ENCODE measurements at places on chromosomes 6 and 20.

DNA sequence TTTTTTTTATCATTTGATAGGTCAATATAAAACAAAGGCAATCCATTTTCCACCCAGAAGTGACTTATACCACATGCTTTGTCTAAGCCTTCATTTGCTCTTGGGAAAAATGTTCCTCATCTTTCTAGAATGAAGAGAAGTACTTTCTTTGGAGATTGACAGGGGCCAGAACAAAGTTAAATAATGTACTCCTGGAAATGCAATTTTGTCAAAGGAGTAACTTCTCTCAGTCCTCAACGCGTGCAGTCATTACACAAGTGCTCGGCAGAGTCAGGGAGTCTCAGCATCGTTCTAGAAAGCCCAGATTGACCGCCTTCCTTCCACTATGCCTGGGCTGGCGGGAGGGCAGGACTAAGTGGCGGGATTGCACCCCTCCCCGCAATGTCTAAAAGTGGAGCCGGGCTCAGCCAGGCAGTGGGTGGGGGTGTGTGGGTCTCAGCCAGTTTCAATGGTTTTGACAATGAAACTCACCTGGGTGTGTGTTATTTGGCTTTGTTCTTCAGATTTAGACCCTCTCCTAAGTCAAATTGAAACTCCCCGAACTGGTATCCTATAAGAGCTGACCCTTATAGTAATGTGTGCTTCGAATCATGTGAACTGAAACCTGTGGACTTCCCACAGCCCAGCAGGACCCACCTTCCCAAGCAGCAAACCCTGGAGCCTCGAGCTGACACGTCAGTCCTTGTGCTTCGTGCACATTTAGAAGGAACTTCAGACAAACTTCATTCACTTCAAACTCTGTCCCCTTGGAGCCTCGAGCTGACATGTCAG, 63.2 kb upstream of the DUSP22 start:
- DNase-seq, result no peak

- no peak for DNase-seq
These were observed 983 bp upstream of the ADISSP start for GRCh38 chr20:3768342-3769130.

- no peak for DNase-seq
These were observed 128.2 kb downstream of the BANF2 start for GRCh38 chr20:17827759-17828559.

DNA sequence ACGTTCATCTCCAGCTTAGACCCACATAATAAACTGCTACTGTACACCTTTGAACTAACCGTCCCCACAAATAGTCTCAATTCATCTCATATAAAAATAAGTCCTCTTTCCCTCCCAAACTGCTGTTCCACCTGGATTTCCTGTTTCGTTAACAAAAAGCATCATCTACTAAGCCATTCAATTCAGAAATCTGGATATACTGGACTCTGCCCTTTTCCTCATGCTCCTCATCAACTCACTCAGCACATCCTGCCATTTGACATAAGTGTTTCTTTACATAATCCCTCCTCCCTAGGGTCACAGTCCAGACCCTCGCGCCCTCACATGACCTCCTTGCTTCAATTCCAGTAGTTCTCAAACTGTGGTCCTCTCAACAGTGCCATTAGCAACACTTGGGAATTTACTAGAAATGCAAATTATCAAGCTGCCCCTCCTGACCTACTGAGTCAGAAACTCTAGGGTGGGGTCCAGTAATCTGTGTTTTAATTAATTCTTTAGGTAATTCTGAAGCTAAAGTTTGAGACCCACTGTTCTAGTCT, 4.5 kb downstream of the MKKS start:
- DNase-seq, result no peak

- DNase-seq, result no peak
These were observed 63.7 kb upstream of the CCN6 start for GRCh38 chr6:111990214-111990613.

GRCh38 chr20:24382331-24382730, 87.1 kb upstream of the SYNDIG1 start:
- DNase-seq, result no peak

DNA sequence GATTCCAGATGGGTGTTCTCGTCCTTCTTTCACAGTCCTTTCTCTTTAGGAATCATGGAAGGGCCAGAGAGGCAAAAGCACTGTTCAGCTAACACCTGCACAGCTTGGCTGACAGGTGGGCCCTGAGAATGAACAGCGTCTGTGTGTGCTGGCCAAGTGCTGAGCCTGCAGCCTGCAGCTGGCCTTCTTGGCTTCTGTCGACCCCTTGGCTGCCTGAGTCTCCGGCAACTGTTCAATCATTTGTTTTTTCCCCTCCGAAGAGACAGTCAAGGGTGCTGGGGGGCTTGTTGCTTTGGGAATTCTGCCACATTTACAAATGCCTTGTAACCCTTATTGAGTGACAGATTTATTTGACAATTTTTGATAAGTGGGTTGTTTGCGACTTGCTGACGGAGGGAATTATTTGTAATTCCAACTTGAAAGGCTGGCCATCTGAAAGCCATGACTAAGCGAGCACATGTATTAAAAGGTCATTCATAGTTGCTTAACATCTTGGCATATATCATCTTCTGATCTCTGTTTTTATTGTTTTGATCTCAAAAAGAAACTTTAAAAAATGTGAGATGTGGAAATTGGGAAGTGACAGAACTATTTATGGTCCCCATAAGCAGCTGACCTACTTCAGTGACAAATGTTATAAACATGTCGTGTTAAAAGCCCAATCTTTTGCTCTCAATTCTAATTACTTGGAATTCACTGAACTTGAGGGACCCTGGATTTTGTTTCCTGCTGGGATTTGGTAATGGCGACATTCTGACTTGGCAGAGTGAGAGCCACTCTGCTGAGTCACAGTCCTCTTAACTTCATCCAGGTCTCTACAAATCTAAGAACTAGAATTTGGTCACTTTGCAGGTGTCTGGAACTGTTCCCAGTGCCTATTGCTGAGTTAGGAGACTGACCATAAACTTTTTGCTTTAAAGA, 41.9 kb upstream of the FERMT1 start:
- DNase-seq, result no peak

- DNase-seq, result no peak
These were observed 28.7 kb upstream of the EDN1 start for GRCh38 chr6:12261502-12261901.

- DNase-seq, result no peak
These were observed 60.0 kb downstream of the FYN start for GRCh38 chr6:111813237-111813636.

GRCh38 chr6:52539607-52540006, 37.3 kb downstream of the TRAM2 start:
- DNase-seq, result no peak

DNA sequence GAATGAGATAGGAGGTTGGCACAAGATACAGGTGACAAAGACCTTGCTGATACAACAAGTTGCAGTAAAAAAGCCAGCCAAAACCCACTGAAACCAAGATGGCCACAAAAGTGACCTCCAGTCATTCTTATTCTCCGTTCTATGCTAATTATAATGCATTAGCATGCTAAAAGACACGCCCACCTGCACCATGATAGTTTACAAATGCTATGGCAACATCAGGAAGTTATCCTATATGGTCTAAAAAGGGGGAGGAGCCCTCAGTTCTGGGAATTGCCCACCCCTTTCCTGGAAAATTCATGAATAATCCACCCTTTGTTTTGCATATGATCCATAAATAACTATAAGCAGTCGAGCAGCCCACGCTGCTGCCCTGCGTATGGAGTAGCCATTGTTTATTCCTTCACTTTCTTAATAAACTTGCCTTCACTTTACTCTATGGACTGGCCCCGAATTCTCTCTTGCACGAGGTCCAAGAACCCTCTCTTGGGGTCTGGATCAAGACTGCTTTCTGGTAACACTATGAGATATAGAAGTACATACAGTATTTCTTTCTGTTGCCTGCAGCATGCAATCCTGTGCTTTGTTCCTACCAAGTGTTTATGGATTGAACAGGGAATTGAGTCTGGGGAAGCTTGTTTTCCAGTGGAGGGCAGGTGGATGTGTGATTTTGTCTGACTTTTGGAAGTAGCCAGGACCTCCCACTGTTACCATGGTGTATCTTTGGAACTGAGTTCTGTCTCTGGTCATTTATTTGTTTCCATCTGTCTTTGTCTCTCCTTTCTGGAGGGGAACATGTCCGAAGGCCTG, 72.0 kb upstream of the TGM3 start:
- no peak for DNase-seq

- no peak for DNase-seq
These were observed 567 bp upstream of the FNDC11 start for GRCh38 chr20:63553251-63553932.

DNA sequence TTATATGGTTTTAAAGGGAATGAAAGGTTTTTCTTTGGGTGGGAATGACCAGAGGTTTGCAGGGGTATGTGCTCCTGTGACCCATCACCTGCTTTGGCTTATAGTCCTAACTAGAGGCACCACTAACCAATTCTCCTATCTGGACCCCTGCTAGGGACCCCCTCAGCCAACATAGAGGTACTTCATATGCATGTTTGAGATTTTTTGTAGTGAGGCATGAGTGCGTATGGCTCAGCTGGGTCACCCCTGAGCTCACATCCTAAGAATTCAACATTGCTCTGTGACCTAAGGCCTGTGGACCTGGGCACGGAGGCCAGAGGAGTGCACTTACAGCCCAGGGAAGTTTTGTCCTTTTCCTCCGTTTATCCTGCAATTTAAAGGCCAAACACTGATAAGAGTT, 68.4 kb upstream of the EEF1E1 start:
- no peak for DNase-seq

DNA sequence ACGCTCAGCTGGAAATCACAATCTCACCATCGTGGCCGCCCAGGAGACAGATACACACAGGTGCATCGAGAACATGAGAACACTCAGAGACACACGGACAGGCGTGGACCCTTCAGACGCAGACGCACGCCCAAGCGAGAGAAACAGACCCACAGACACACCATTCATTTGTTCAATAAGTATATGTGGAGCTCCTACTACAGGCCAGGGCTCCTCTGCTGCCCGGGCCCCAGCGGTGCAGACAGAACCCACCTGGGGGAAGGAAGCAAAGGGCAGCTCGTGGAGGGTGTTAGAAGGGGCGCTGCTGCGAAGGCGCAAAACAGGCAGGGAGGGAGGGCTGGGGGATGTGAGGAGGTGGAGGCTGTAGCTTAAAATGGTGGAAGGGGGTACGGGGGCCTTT, 39.2 kb downstream of the SRC start:
- DNase-seq, result no peak

- DNase-seq, result no peak
These were observed 148.3 kb upstream of the STXBP5 start for GRCh38 chr6:147055821-147056392.

- no peak for DNase-seq
These were observed 1339.4 kb downstream of the GRIK2 start for GRCh38 chr6:102732898-102733297.

- DNase-seq, result no peak
These were observed 28.7 kb upstream of the PI16 start for GRCh38 chr6:36925809-36926208.

DNA sequence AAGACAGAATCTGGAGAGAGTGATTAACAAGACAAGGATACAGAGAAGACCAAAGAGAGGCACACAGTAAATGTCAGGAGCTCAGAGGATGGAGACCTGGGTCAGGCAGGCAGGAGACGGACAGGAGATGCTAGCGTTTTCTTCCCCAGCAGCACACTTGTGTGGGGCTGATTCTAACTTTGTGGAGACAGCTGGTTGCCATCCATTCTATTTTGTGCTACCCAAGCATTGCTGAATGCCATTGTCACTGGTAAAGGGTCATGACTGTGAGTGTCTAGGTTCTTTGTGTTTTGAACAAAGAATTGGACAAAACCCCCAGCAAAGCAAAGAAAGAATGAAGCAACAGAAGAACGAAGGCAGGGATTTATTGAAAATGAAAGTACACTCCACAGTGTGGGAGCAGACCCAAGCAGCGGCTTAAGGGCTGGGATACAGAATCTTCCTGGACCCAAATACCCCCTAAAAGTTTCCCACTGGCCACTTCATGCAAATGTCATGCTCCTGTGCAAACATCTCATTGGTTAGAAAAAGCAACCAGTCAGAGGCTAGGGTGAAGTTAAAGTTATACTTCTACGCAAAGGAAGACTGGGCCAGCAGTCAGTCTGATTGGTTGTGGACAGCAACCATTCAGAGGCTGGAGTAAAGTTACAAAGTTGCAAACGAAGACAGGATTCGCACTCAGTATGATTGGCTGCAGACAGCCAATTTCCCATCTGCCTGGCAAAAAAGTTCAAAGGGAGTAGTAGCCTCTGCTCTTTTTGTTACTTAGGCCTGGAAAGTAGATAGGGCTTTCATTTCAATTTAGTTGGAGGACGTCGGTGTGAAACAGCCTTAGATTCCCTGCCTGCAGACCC, 17.5 kb downstream of the PTK7 start:
- DNase-seq, result no peak

DNA sequence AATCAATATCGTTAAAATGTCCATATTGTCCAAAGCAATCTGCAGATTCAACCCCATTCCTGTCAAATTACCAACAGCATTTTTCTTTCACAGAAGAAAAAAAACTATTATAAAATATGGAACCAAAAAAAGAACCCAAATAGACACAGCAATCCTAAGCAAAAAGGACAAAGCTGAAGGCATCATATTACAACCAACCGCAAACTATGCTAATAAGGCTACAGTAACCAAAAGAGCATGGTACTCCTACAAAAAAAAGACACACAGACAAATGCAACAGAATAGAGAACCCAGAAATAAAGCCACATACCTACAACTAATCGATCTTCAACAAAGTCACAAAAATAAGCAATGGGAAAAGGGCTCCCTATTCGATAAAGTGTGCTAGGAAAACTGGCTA, 49.2 kb downstream of the RNGTT start:
- DNase-seq, result no peak

- DNase-seq, result no peak
These were observed 420.9 kb downstream of the PREX1 start for GRCh38 chr20:48406912-48407340.

- DNase-seq, result no peak
These were observed 578.2 kb downstream of the QKI start for GRCh38 chr6:163992701-163993100.

- no peak for DNase-seq
These were observed 548 bp upstream of the BCAS4 start for GRCh38 chr20:50794181-50794845.

GRCh38 chr6:114342826-114343781, at the start of gene HS3ST5:
HS3ST5 (minus strand) TSS chr6:114343023; CDS start chr6:114062845, 280,178 bp downstream.
- no peak for DNase-seq

- no peak for DNase-seq
These were observed 63.3 kb upstream of the MAP7 start for GRCh38 chr6:136613477-136613876.

- DNase-seq, result no peak
These were observed at the start of gene TNFRSF6B for GRCh38 chr20:63696628-63697356. TNFRSF6B (plus strand) TSS chr20:63696652; CDS start chr20:63696768, 116 bp downstream.

GRCh38 chr6:5108536-5109150, 23.5 kb downstream of the PPP1R3G start:
- DNase-seq, result no peak
